ENCODE measurements at places on chromosomes 7 and 10.

DNA sequence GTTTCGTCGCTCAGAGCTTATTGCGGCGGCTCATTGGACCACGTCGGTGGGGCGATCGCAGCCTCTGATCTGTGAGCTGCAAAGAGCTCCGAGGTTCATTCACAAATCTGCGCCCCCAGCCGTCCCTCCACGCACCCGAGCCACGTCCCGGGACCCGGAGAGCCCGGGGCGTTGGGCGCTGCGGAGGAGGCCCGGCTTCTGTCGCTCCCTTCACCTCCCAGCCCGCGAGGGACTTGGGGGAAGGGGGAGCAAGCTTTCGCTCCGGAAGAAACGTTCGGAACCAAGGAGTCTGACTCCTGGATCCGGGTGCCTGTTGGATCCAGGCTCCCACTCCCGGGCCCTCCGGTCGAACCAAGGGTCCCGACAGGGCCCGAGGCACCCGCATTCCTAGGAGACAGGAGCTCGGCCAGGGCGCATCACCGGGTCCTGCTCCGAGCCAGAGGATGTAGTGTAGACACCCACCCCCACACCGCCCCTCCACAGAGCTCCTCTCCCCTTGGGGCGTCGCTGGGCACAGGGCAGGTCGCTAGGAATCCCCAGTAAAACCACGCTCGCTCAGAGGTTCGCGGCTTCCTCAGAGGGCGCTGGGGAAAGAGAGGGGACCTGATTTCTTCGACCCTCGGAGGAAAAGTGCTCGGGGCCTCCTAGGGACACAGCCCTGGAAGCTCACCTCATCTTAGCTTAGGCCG is 7.9 kb upstream of the EN2 start:
- no peak for DNase-seq

GRCh38 chr10:101773923-101774588 is 1.9 kb downstream of the FGF8 start:
- no peak for DNase-seq

- DNase-seq, result no peak
Observed at GRCh38 chr7:39304668-39305405, 261.4 kb upstream of the YAE1 start.

GRCh38 chr10:17648243-17649035 is 4.5 kb downstream of the STAM start:
- peak; percentile 68 for DNase-seq

- DNase-seq, result no peak
Observed at GRCh38 chr10:97788552-97789442, 17.0 kb upstream of the SFRP5 start.

DNA sequence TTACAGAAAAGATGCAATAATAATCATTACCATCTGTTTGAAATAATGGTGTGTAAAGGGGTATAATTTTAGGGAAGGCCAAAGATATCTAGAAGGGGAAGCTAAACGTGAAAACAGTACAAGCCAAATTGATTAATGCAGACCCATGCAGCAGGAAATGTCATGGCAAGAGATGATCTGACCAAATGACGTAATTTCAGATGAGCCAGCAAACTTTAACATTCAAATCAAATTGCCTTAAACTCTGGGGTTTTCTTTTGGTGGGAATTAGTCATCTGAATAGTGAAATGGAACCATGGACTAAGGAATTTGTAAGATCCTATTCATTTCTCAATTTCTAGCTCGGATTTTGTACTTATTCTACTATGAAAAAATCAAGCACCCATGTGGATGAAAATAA is 21.4 kb upstream of the SCIN start:
- no peak for DNase-seq

DNA sequence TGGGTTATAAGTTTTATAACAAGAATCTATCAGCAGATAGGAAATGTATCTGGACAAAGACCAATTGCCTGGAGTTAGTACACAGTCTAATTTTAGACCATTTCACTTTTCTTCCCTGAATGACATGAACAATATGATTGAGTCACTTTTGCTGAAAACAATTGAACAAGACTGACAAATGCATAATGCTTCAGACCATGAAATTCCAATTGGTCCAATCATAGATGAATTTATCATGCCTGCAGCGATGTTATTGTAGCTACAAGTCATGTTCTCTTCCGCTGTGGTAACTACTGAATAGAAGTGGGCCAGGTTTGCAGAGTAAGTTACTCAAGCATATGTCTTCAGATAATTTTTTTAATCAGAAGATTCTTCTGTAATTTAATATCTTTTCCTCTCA is 73.4 kb downstream of the VSTM2A start:
- DNase-seq, result no peak

- no peak for DNase-seq
Observed at GRCh38 chr7:87231711-87232110, 12.2 kb upstream of the TMEM243 start.

DNA sequence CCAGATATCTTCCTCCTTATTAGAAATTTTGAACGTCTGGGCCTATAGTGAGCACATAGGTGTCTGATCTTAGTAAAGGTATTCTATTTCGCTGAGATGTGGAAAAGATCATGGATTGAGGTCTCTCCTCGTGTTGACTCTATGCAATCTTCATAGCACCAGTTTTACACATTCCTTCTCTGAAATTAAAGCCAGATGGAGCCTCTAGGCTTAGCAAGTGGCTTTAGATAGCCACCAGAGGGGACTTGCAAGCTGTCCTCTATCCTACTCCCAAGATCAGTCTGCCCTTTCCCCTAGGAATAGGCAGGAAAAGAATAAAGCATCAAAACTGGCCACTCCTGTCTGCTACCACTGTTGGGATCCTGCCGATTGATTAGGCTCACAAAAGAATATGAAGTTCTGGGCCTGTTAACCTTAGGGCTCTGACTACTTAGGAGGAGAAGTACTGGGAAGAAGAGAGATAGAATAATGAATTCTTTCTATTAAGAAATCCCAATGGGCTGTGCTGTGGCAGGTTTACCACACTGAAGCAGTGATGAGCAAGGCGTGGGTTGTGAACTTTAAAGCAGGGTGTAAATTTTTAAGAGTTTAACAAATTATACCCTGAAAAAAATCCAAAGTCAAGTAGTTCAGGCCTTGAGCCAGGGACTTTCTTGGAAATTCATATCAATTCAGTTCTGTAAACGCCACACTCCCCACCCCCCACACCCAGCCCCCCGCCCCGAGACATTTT is 2.2 kb upstream of the STRIP2 start:
- DNase-seq, result no peak

- DNase-seq, result no peak
Observed at GRCh38 chr7:147547252-147547897, 1043.2 kb upstream of the C7orf33 start.

DNA sequence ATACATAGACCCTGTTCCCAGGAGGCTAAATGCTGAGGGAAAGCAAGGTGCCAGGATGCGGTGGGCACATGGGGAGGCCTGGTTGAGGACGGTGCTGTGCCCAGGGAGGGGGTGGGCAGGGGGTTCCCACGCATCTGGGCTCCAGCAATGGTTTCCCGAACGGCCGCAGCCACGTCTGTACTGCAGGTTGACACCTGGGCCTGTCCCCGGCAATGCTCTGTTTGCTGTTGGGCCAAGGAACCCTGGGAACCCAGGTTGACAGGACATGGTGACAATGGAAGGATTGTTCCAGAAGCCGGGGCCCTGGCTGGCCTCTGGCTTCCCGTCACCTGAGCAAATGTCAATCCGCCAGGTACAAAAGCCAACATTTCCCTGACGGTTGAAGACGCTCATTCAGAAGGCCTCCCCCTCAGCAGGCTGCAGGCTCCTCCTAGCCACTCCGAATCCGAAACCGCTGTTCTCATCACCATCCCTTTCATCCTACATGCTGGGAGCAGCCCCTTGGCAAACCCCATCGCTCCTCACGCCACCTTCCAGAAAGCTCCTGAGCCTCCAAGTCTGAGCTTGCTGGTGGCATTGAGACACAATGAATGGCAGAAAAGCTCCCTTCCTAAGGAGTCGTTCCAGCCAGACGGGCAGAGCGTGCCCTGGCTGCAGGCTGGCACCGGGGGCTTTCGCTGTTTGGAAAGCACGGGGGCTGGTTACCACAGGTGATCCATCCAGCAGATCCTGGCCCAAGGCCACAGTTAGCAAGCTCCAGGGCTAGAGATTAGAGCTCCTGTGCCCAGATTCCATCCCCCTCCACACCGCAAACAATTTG is 31.2 kb downstream of the SPOCK2 start:
- no peak for DNase-seq

- no peak for DNase-seq
Observed at GRCh38 chr10:120483651-120484301, 26.7 kb downstream of the PLPP4 start.

- DNase-seq, result no peak
Observed at GRCh38 chr10:68223535-68224165, 8.3 kb downstream of the ATOH7 start.

DNA sequence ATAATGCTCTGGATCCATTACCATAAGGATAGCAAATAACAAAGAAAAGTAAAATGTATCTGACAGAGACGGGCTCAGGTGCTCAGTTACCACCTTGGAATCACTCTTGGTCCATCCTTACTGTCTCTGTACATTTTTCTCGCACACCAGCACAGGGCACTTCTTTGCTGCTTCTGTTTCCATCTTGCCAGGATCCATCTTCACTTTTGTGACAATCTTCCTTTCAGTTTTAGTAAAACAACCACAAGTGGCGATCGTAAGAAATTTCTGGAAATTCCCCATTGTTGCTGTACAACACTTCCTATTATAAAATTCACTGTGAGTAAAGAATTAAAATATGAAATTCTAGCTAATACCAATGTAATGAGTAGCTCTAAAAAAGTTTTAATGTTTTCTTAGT is 695.5 kb downstream of the GRM8 start:
- DNase-seq, result no peak

- DNase-seq, result peak; percentile 47
Observed at GRCh38 chr7:7816084-7816483, 97.7 kb upstream of the RPA3 start.

GRCh38 chr10:119030421-119031250 is 1.1 kb downstream of the NANOS1 start:
- peak; percentile 44 for DNase-seq

- no peak for DNase-seq
Observed at GRCh38 chr7:157423348-157423747, 86.5 kb downstream of the DNAJB6 start.

DNA sequence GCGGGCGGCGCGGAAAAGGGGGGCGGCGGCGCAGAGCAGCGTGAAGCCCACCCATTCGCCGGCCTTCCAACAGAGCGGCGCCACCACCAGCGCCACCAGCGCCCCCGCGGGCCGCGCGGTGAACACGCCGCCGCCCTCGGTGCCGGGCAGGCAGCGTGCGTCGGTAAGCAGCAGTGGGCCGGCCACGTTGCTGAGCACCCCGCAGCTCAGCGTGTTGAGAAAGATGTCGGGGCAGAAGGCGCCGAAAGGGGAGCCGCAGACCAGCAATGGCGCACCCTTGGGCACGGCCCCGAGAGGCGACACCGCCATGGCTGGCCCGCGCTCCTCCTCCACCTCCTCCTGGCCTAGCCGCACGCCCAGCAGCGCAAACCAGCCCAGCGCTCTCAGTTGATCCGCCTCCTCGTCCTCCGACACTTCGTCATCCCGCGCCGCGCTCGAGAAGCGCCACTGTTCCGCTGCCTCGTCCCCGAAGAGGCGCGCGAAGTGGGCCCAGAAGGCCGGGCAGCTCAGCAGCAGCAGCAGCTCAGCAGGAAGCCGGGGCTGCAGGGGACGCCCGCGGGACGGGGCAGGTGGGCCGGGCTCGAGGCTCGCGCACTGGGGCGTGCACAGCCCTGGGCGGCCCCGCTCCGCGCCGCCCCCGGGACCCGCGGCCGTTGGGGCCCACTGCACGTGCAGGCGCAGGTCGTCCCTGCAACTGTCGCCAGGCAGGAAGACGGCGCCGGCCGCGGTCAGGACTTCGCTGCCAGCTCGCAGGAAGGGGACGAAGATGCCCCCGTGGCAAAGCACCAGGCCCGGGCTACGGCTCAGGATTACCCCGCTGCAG is 623 bp downstream of the TYSND1 start:
- peak; percentile 67 for DNase-seq

DNA sequence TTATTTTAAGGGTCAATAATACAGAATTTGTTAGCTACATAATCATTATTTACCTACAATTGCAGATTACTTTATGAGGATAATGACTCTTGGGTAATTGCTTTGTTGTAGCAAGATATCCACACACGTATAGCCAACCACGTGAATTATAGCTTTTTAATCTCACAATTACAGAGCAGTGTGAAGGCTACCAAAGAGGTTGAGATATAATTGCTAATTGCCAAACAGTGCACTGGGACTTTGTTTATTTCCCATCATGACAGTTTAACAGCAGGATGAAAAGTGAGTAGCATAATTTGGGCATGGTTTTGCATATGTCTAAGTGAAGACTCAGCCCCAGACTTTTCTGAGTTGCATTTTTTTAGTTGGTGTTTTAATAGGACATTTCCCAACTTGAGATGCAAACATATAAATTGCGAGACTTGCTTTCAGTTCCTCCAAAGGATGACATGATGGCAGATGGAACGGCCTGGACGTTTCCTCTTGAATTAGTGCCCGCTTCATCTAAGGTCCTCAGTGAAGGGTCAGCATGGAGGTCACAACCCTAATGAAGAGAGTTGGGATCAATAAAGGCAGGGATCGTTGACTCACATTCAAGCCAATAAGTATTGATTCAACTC is 180.7 kb upstream of the GPR26 start:
- DNase-seq, result peak; percentile 13

GRCh38 chr10:97040706-97041105 is 145.1 kb downstream of the SLIT1 start:
- DNase-seq, result no peak

GRCh38 chr10:77421591-77421990 is 216.0 kb downstream of the KCNMA1 start:
- DNase-seq, result no peak

DNA sequence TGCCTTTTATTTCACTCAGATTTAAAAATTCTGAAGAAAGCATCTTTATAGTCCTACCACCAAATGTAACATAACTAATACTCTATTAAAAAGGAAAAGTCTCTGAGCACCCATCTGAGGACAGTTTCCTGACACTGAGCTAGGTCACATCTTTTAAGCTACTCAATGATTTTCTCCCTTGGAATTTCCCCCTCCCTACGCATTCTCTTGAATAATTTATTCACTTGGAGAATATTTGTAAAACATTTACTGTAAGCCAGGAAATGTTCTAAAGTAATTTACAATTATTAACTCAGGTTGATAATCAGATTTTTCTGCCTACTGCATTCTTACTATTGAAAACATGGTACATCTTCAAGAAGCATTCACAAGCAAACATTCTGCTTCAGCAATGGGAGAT is 297.2 kb upstream of the VSTM2A start:
- no peak for DNase-seq

- DNase-seq, result no peak
Observed at GRCh38 chr10:11612021-11613001, 861 bp upstream of the USP6NL start.

- DNase-seq, result no peak
Observed at GRCh38 chr7:138770904-138771303, 26.9 kb upstream of the TMEM213 start.
